ENCODE measurements at places on chromosomes 5 and 9.

DNA sequence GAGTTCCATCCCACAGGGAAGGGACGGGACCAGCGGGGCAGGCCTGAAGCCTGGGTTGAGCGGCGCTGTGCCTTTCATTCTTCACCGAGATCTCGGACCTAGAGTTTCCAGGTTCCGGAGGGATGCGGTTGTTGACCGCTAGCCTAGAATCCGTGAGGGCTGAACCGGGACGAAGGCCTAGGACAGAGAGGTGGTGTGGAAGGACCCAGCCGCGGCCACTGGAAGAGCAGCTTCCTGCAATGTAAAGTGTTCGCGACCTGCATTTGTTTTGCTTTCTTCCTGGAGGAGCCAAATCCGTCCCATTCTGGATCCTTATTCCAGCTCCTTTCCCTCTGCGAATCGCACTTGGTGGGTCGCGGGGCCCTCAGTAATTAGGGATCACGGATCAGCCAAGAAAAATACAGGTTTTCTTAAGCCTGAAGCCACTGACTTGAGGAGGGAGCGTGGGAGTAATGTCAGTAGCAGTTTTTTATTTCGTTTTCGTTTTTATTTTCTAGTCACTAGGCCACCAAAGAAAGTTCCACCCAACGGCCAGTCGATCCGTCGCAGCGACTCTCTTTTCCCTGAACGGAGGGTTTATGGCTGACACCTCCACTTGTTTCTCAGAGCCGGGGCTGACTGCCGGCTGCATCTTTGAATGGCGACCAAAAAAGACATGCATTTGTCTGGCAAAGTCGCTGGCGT lies 48.6 kb downstream of the ANXA2R start:
- DNase-seq = no peak

GRCh38 chr9:6356441-6356840 lies 28.3 kb downstream of the TPD52L3 start:
- DNase-seq = no peak

GRCh38 chr5:39587675-39588074 lies 162.9 kb upstream of the DAB2 start:
- DNase-seq = no peak

- no peak for DNase-seq
Observed at GRCh38 chr5:38666668-38667498, 110.4 kb upstream of the LIFR start.

- DNase-seq = no peak
Observed at GRCh38 chr5:181134259-181134658, 3.3 kb upstream of the OR2V1 start.

GRCh38 chr5:64417390-64417789 lies 88.4 kb upstream of the RGS7BP start:
- DNase-seq = no peak

DNA sequence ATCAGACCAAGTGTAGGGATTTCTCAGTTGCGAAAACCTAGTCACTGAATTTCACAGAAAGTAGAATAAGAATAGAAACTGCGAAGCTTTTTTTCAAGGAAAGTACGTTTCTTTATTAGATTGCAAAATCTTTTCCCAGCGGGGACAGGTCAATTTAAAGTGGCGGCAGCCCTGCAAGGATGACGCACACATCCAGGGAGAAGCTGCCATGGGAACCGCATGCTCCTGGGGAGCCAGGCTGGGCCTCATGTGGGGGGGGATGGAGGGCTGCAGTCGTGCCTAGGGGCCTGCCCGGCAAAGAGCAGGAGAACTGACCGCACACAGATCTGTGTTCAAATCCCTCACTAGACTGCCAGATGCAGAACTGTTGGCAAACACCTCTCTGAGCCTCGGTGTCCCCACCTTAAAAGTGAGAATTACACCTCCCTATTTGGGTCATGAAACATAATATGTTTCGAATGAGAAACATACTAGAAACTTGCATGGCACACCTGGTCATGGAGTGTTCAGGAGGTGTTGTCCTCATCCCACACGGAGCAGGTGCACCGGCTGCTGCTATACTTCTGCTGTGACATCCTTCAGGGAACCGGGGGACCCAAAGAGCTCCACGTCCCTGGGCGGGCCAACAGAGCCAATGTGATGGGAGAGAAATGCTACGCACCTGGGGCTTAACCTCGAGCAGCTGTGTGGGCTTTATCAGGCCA lies 127.8 kb upstream of the PHYKPL start:
- no peak for DNase-seq

- DNase-seq = no peak
Observed at GRCh38 chr5:120600639-120601038, 136.5 kb downstream of the PRR16 start.

DNA sequence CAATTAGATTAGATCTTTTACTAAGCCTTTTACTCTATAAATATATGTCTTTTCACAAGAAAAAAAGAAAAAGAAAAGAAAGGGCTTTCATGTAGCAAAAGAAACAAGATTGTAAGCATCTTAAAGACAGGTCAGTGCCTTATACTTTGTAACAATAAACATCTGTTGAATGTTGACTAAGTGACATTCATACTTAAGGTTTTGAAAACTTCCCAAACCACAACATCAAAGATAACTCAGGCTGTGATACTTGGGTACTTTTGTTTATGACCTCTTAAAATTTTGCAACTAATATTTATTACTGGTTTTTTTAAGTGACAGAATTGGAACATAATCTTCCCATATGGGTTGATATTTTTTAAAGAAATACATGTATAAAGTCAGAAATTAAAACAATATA lies 7.4 kb downstream of the GRAMD2B start:
- no peak for DNase-seq

DNA sequence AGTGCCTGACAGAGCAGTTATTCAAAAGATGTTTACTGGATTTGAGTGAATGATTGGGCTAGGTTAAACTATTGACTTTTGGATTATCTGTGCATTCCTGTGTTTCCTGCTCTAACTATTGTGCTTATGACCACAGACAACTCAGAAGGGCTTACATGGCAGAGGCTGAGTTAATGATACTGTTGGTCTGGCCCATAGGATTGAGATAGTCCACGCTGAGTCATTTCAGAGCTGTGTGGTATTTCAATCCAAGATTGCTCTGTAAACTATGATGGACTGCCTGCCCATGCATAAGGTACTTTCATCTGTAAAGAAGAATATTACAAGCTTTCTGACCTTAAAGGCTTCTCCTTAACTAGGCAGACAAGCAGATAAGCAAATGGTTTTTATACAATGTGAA lies 49.1 kb upstream of the SLIT3 start:
- DNase-seq = no peak

Data from CD4-positive, alpha-beta memory T cell (primary cell).